ENCODE measurements at places on chromosomes 11 and 22.

DNA sequence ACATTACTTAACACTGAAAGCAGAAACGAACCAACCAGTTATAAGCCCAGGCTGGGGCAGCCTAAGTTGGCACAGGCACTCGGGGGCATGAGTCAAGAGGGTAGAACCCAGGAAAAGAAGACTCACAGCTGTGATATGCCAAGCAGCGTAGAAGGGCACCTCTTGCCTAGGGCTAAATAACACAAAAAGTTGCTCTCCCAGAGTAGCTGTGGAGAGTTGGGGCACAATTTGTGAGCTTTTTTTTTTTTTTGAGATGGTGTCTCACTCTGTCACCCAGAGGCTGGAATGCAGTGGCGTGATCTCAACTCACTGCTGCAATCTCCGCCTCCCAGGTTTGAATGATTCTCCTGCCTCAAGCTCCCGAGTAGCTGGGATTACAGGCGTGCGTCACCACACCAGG, 8.8 kb downstream of the CLMP start:
- no peak for DNase-seq

- DNase-seq: peak; percentile 46
These were observed 145.9 kb downstream of the MAML2 start for GRCh38 chr11:96197103-96197502.

GRCh38 chr22:28620244-28620922, 59.3 kb downstream of the TTC28 start:
- no peak for DNase-seq

GRCh38 chr11:82034527-82034926, 699.1 kb downstream of the FAM181B start:
- no peak for DNase-seq

GRCh38 chr22:44437216-44438055, 60.6 kb downstream of the RTL6 start:
- DNase-seq: peak; percentile 58

DNA sequence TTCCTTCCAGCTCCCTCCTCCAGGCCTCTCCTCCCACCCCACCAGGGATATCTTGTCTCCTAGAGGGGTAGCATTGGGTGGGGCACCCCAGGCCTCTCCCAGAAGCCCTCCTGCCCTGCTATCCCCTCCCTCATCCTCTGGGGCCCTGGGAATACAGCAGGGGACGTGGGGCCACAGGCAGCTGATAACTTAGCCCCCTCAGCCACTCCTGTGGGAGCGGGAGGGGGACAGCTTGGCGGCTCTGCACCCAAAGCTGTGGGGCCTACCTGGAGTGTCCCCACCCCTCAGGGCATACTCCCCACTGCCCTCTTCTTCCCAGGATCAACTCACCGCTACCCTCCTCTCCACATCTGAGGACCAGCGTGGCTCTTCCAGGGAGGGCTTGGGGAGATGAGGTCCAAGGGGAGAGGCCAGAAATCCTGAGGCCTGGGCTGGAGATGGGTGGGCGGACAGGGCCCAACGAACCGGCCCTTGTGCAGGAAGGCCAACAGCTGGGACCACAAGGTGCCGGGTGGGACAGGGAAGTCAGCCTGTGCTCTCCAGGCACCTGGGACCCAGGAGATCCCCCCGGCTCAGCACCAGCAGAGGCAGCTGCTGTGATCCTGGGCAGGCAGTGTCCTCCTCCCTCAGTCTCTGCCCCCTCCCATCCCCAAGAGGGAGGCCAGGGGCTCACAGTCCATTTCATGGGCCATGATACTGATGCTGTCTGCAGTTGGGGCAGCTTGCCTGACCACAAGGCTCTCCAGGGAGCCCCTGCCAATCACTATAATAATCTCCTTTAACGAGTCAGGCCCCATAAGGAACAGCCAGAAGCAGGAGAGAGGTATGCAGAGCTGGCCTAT, 23.2 kb downstream of the NEAT1 start:
- peak; percentile 81 for DNase-seq

- no peak for DNase-seq
These were observed 235.4 kb upstream of the NARS2 start for GRCh38 chr11:78809931-78810541.

DNA sequence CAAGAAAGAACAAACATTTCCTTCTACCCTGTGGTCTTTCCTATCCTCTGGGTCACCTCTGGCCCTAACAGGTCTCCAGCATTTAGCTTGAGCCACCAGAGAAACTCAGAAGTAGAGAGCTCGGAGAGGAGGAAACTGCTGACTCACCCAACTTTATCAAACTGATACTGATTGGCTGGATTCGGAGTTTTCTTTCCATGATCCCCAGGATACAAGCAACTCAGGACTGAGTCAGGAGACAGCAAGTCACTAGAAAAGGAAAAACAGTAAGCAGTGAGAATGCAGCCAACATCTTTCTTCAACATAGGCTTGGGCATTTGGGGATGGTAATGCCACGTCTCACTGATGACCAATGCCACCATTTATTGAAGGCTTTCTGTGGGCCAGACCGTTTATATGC, 32.7 kb downstream of the THOC5 start:
- peak; percentile 89 for DNase-seq

DNA sequence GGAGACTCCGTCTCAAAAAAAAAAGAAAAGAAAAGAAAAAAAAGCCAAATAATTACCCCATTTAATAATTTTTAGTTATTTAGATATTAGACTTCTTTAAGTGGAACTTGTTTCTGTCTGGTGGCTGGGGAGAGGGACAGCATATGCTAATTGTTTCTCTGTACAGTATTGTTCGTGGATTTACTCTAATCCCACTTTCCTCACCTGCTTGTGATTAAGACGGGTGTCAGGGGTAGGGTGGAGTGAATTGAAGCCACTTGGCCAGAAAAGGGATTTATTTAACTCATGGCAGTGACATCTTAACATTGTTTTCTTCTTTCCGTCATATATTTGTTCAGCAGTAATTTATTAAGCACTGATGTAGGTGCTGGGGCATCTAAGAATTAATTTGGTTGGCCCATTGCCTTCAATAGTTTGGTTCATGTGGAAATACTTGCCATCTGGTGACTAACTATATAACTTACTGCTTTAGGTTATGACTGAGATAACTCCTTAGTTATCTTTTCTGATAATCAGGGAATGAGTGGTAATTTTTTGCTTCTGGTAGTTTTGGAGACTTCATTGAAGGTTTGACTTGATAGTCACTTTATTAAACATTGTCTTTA, 4.6 kb downstream of the TNRC6B start:
- no peak for DNase-seq

- DNase-seq: peak; percentile 72
These were observed 28.1 kb upstream of the ACAT1 start for GRCh38 chr11:108093128-108093904.

DNA sequence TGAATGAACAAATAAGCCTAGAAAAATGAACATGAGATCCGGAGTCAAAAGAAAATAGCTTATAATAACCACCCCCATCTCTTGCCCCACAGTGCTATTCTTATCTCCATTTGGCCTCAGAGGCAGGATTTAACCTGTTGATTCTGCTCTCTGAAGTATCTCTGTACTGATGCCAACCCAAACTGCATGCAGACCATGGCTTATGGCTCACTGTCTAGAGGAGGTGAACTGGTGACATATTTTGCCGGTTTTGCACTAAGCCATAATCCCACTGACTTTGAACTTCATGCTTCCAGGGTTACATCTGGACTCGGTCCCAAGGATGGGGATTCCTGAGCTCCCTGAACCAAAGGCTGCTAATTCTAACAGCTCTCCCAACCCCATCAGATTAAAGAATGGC, 397.1 kb downstream of the TENM4 start:
- no peak for DNase-seq

DNA sequence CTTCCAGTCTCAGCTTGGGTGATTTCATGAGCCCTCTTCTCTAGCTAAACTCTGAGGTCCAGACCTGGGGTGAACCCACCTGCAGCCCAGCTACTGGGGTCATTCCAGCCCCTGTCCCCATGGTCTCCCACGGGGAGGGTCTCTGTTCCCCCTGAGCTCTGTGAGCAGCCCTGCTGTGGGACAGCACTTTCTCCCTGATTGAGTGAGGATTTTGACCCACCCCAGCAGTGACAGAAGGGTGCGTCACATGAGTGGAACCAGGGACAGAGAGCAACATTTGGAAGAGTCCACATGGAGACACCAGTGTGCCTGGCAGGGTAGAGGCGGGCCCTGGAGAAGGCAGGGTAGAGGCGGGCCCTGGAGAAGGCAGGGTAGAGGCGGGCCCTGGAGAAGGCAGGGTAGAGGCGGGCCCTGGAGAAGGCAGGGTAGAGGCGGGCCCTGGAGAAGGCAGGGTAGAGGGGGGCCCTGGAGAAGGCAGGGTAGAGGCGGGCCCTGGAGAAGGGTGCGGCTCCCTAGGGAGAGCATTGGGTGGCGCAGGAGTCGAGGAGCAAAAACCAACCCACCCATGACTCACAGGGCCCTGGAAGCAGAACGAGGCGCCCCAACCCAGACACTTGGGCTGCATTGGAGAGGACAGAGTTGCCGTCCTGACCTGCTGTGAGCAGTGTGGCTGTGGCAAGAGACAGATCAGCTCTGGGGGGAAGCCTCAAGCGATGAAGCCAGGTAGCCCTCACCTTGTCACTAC, 227.7 kb upstream of the B3GAT1 start:
- DNase-seq: no peak

GRCh38 chr22:41752011-41752970, 48.2 kb upstream of the CCDC134 start:
- DNase-seq: no peak

DNA sequence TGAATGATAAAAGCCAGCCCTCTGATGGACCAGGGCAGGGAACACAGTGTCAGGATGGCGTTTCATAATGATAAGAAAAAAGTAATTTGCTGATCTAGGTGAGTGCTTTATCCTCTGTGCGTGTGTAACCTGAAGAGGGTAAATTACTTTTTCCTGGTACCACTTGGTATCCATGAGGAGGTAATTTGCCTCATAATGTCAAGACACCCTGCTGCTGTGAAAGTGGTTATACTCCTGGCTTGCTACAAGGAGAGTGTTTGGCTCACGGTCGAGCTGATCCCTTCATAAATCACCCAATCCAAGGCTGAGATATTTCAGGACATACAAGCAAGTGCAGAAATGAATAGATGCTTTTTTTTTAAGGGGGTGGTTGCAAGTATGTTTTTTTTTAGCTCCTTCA, 207.2 kb upstream of the PGR start:
- no peak for DNase-seq

GRCh38 chr11:130603335-130603906, 155.0 kb downstream of the ADAMTS15 start:
- no peak for DNase-seq

DNA sequence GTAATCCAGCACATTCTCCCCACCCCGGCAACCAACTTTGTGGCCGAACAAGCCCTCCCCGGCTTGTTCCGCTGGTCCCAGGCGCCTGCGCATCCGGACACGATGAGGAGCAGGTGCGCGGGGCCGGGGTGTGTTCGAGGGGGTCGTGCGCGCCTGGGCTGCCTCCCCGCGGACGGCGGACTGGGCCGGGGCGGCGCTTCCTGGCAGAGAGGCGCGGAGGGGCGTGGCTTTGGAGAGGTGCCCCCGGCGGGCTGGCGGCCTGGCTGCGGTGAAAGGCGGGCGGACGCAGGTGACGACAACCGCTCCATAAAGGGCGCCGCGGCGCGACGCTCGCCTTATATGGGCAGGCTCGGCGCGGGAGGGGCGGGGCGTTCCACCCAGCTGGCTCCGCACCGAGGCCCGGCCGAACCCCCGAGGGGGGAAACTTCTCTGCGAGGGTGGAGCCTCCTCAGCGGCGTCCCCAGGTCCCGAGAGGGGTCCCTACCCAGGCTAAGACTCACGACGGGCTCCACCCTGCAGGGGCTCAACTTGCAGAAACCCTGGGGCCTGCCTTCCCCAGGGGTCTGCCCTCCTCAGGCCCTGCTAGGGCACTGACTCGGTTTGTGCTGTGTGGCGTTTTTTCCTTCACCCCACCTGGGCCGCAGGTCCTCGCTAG, 26.4 kb downstream of the TXN2 start:
- peak; percentile 79 for DNase-seq

DNA sequence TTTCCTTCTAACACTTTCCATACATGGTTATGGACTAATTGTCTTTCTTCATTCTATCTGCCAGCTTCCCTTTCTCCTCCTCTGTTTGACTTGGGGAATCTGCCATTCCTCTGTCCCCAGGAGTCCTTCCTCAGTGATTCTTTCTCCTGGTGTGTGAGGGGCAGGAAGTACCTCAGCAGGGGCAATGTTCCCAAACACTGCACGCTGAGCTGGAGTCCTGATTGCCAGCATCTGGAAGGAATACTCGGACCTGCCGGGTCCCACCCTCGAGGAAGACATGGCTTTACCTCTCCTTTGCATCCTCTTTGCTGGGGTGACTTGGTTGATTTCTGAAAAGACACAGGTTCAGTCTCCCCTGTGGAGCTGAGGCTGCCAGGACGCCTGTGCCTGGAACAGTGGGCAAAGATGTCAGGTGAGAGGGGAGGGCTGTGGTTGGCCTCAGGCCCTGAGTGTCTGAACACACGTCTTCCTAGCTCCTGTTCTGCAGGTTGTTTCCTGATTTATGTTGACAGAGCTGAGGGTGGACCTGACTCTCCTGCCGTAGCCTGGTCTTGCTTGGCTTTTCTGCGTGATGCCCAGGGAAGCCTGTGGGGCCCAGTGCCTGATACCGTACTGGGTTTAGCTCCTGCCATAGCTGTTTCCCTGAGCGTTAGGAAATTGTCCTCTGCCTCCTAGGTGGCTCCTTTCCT, 4.3 kb downstream of the COX8A start:
- DNase-seq: no peak

DNA sequence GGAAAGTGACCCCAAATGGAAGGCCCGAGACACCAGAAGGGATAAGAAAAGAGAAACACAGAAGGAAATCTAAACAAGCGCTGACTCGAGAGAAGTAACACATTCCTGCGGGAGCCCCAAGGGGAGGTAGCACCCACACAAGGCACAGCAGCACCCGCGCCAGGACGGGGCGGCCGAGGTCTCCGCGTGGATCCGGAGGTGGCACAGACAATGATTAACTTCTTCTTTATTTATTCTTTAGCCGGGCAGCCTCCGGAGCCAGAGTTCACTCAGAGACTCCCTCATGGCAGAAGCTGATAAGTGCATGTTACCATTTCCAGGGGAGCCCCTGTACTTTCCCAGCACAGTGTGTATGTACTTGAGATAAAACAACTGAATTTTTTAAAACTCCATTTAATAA, 5.1 kb downstream of the TOLLIP start:
- no peak for DNase-seq

DNA sequence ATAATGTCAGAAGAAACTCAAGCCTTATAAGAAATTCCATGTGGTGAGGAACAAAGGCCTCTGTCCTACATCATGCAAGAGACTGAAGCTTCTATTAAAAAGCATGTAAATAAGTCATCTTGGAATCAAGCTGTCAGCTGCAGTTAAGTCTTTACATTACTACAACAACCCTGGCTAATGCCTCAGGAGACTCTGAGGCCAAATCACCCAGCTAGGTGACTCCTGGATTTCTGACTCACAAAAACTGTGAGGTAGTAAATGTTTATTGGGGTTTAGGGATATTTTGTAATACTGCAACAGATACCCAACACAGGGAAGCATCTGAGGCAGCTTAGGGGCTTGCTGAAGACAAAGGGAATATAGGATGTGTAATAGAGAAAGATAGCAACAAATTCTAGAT, 89.6 kb downstream of the C11orf87 start:
- no peak for DNase-seq

GRCh38 chr11:57085611-57086010, 96.1 kb upstream of the LRRC55 start:
- no peak for DNase-seq

- no peak for DNase-seq
These were observed 27.0 kb downstream of the TESMIN start for GRCh38 chr11:68724293-68724692.
